Activated T-helper 2 cell treated with anti-CD3 and anti-CD28 coated beads, Interferon-gamma antibody, Interleukin-2, Interleukin-4, amounts not matched to agents 10 μg/mL and 5 μg/mL and 100 μg/mL, durations not matched to agents 14 hours and 24 hours and 36 hours (primary cell): ENCODE measurements at places on chromosomes 5 and 9. TPM values are rescaled to one million over a fixed set of nuclear protein-coding genes. Genes with fewer than 3 reads are reported as not detected.

Gene DMRT3
- total RNA-seq, result not detected in 2 replicates

Gene TAS2R1
- not detected in 2 replicates for total RNA-seq

Gene GTF2H2C
- total RNA-seq, result 49.5 and 49.7 TPM in 2 replicates

Gene INSL4
- not detected in 2 replicates for total RNA-seq

Gene OLFM1
- 0.28 and 0.37 TPM in 2 replicates for total RNA-seq

GRCh38 chr9:128097543-128098296 lies 29.7 kb downstream of the SLC25A25 start:
- no peaks in the 10 kb centered on the region for H3K27me3 ChIP-seq
- peaks cover 31% of the 10 kb centered on the region for H3K36me3 ChIP-seq
- DNase-seq, result no peak
- H3K27ac ChIP-seq, result peak overlapping the region; percentile 49

DNA sequence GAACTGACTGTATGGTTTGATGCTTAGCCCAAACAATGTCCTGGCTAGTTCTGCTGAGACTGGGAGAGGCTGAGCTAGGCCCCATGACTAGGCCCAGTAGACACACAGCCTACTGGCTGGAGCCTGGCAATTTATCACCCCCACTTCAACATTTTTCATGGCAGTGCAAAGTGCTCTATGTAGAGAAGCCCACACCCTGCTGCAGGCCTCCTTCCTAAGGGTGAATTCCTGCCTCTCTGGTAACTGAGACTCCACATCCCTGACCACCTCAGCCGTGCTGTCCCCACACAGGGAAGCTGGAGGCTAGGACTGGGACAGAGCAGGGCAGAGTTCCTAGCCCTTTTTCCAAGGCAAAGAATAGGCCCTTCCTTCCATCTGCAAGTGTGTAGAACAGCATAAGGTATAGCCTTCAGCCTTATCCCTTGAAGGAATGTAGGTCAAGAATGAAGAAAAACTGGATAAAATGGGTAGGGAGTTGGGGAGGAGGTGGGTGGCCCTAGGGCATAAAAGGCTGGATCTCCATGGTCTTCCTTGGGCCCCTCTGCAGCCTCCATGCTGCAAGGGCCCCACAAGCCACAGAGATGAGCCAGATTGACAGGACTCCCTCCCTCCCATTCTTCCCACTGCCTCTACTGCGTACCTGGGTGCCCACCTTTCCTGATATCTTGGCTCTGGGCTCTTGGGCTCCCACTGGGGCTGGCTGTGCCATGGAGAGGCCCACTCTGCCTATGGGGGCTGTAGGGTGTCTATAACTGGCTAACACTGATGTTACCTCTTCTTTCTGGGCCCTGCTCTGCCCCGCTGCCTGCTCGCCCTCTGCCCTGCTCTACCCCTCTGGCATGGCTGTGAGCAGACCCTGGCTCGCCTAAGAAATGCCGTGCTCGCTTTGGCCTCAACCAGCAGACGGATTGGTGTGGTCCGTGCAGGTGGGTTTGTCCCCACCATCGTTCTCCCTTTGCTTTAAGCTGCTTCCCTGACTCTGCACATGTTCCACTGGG lies 29.8 kb downstream of the TCF7 start:
- no peak overlapping the region for H3K4me3 ChIP-seq
- no peak for DNase-seq
- peaks cover 64% of the 10 kb centered on the region for H3K36me3 ChIP-seq
- no peaks in the 10 kb centered on the region for H3K27me3 ChIP-seq
- peak overlapping the region; percentile 40 for H3K27ac ChIP-seq

- DNase-seq, result no peak
- H3K27ac ChIP-seq, result peak overlapping the region; percentile 97
- peaks cover 9% of the 10 kb centered on the region for H3K36me3 ChIP-seq
- H3K4me3 ChIP-seq, result peak overlapping the region; percentile 73
- H3K27me3 ChIP-seq, result no peaks in the 10 kb centered on the region
- peaks cover 59% of the 10 kb centered on the region for H3K4me1 ChIP-seq
Measured at GRCh38 chr5:67216564-67216963, 20.0 kb upstream of the CD180 start.

DNA sequence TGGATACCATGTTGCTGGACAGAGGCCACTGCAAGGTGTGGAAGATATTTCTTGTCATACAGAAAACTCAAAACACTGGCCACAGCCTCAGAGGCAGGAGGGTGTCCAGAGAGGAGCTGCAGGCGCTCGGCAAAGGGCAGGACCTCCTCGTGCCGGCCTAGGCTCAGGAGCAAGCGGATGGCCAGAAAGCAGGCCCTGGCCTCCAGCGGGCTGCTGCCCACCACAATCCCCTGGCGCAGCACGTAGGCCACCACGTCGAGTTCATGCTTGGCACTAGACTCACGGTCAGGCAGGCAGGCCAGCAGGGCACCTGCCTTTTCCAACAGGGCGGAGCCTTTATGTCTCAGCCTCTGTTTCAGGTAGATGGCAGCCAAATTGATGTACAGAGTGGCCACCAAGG lies 35.2 kb downstream of the SH3TC2 start:
- H3K36me3 ChIP-seq, result no peaks in the 10 kb centered on the region
- H3K27ac ChIP-seq, result no peak overlapping the region
- no peak overlapping the region for H3K4me3 ChIP-seq
- peaks cover 2% of the 10 kb centered on the region for H3K4me1 ChIP-seq
- no peak for DNase-seq

DNA sequence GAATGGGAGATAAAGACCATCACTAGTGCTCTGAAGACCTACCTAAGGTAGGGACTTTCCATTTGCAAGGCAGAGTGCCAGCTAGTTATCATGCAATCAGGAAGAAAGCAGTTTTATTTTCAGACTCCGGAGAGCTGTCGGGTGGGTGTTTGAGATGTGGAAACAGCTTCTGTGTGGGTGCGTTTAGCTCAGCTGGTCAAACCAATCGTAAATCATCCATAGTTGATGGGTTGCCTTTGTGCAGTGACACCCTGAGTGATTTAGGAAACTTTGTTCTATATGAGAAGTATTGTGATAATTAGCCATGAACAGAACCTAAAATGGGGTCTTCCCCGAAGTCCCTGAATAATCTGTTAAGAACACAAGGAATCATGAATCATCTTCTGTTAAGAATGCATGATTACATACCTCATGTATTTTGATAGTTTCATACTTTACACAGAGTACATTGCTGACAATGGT lies 284.3 kb downstream of the ARHGAP26 start:
- H3K36me3 ChIP-seq, result peaks cover 50% of the 10 kb centered on the region
- peak overlapping the region; percentile 96 for H3K27ac ChIP-seq
- no peaks in the 10 kb centered on the region for H3K27me3 ChIP-seq
- peaks cover 79% of the 10 kb centered on the region for H3K4me1 ChIP-seq

DNA sequence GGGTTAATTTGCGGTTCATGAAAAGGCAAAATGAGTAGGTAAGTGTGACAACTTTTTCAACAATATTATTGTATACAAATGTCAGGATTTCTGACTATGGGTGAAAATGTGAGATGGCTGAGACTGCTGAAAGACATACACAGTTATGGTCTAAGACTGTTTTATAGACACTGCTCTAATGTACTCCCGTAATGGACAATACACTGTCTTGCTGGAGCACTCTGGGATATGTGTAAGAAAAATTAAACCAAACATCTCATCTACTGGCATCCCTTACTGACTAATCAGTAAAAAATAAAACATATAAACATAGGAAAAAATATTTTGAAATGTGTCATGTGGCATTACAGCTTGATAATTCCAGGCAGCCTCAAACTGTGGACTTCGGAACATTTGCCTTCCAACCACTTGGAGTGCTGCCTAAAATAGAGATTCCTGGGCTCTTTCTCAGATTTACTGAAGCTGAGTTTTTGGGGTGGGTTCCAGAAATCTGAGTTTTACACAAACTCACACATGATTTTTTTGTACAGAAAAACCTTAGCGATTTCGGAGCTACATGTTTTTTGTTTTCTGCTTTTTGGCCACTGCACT lies 233.9 kb upstream of the TBCA start:
- no peaks in the 10 kb centered on the region for H3K36me3 ChIP-seq
- DNase-seq, result no peak
- no peaks in the 10 kb centered on the region for H3K27me3 ChIP-seq
- H3K27ac ChIP-seq, result no peak overlapping the region
- H3K4me1 ChIP-seq, result no peaks in the 10 kb centered on the region
- H3K4me3 ChIP-seq, result no peak overlapping the region

- H3K27ac ChIP-seq, result no peak overlapping the region
- H3K4me3 ChIP-seq, result no peak overlapping the region
- DNase-seq, result no peak
- H3K4me1 ChIP-seq, result peaks cover 45% of the 10 kb centered on the region
- H3K27me3 ChIP-seq, result peaks cover 22% of the 10 kb centered on the region
- H3K36me3 ChIP-seq, result no peaks in the 10 kb centered on the region
Measured at GRCh38 chr5:74196233-74196632, 444.3 kb downstream of the ENC1 start.

DNA sequence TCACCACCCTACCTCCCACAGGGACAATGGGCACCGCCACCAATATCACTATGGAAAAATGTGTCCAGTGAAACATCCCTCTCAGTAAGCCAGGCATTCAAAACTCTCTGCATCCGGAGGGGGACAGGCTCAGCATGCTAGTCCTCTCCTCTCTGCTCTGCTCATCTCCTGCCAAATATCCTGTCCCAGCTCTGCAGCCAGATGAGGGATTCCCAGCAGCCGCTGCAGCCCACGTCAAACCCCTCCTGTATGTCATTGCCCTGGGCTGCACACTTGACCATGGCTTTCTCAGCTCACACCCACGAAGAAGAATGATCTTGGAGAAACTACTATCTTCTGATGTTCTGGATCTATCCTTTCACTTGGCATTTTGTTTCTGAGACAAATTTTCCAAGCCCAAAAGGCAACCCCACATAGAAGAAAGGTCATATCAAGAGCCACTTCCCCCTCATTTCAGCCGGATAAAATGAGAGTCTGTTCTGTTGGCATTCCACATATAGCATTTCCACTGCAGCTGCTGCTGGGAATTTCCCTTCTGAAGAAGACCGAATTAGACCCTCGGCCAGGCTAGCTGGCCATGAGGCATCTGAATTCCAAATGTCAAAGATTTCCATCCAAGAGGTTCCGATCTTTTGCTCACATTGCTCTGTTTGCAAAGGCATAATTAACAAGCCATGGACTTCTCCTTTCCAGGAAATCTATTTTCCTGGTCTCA lies 338.0 kb downstream of the ACTL7B start:
- H3K4me1 ChIP-seq, result no peaks in the 10 kb centered on the region
- DNase-seq, result no peak
- no peaks in the 10 kb centered on the region for H3K36me3 ChIP-seq
- H3K27me3 ChIP-seq, result no peaks in the 10 kb centered on the region
- H3K27ac ChIP-seq, result no peak overlapping the region
- H3K4me3 ChIP-seq, result no peak overlapping the region
